ENCODE measurements at places on chromosomes 7 and 10.

DNA sequence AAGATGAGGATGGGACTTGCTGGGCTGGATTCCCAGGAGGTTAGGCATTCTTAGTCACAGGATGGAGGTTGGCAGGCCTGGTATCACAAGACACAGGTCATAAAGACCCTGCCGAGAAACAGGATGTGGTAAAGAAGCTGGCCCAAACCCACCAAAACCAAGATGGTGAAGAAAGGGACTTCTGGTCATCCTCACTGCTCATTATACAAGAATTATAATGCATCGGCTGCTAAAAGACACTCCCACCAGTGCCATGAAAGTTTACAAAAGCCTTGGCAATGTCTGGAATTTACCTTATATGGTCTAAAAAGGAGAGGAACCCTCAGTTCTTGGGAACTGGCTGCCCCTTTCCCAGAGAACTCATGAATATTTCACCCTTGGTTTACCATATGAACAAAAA, 345.5 kb upstream of the POM121L12 start:
- no peak for DNase-seq

GRCh38 chr7:29471444-29472138, 92.0 kb upstream of the PRR15 start:
- DNase-seq = no peak

- DNase-seq = no peak
Observed at GRCh38 chr10:115850666-115851065, 422.3 kb downstream of the GFRA1 start.

GRCh38 chr10:93542358-93542791, 24.1 kb upstream of the FFAR4 start:
- no peak for DNase-seq

DNA sequence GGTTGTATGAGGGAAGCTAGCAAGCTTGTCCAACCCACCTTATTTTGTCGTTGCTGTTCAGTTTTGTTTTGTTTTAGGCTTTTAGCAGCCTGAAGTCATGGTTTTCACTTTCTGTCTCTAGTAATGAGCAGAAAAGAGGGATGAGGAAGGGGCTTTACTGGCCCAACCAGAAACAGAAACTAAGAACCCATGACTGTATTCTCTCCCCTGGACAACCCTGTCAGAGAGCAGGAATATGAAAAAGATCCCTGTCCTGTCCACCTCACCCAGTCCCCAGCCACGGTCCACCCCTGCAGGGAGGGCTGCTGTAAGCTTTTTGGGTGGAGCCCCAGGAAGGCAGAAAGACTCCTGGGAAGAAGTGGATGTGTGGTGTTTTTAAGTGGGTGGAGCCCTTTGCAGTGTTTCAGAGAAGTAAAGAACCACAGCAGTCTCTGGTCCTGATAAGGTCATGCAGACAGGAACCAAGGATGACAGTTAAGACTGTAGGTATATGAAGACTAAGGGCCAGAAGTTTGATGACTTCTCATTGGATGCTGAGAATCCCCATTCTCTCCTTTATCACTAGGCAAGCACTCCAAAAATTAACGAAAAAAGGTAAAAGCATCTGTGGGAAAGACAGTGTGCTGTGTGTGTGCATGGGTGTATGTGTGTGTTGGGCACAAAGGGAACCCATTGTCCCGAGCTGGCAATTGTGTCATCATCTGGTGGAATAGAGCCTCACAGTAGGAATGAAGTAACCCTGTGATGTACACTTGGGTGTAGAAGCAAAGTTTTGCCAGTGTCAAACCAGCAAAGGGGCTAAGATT, 13.8 kb downstream of the MRPL32 start:
- DNase-seq = no peak

DNA sequence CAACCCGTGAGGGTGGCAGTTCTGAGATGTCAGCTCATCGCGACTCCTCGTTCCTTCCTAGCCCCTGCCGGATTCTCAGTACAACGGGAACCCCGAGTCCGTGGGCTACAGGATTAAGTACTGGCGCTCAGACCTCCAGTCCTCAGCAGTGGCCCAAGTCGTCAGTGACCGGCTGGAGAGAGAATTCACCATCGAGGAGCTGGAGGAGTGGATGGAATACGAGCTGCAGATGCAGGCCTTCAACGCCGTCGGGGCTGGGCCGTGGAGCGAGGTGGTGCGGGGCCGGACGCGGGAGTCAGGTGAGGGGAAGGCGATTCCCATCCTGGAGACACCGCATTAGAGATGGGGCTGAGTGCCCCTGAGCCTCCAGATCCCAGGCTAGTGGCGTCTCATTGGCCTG, 568.1 kb upstream of the FOXK1 start:
- DNase-seq = no peak

GRCh38 chr10:126315494-126316177, 72.6 kb downstream of the ADAM12 start:
- DNase-seq = no peak
